ENCODE measurements at places on chromosomes 16 and 17. TPM values are rescaled to one million over a fixed set of nuclear protein-coding genes. Genes with fewer than 3 reads are reported as not detected.

- H3K36me3 ChIP-seq, result peaks cover 7% of the 10 kb centered on the region
- H3K4me3 ChIP-seq, result peak overlapping the region; percentile 88
- peak; percentile 86 for DNase-seq
- no peaks in the 10 kb centered on the region for H3K27me3 ChIP-seq
Measured at GRCh38 chr17:18261146-18261515, 669 bp downstream of the MIEF2 start.

- H3K27ac ChIP-seq, result no peak overlapping the region
- H3K4me3 ChIP-seq, result no peak overlapping the region
- no peaks in the 10 kb centered on the region for H3K36me3 ChIP-seq
- H3K27me3 ChIP-seq, result no peaks in the 10 kb centered on the region
- no peaks in the 10 kb centered on the region for H3K4me1 ChIP-seq
Measured at GRCh38 chr17:44608727-44609435, 47.4 kb upstream of the MEIOC start.

GRCh38 chr16:11038777-11039176 lies 94.4 kb downstream of the CLEC16A start:
- peaks cover 52% of the 10 kb centered on the region for H3K36me3 ChIP-seq
- no peaks in the 10 kb centered on the region for H3K27me3 ChIP-seq
- no peak for DNase-seq
- no peak overlapping the region for H3K27ac ChIP-seq
- no peak overlapping the region for H3K4me3 ChIP-seq

DNA sequence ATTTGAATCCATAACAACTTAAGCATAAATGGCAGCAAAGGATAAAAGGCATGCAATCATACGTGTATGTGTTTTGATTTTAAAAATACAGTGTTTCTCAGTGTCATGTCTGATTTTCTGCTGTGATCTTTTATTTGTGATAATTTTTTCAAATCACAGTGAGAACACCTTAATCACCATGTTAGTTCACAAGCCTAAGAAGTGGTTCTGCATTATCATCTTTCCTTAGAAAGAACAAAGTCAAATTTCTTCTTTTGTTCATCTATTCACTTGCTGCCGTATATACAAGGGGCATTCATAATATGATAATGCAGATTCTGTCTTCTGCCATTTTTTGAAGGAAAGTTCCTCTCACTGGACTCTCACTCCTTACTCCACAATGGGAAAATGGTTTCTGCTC lies 33.3 kb upstream of the ABCA9 start:
- no peaks in the 10 kb centered on the region for H3K27me3 ChIP-seq
- H3K4me3 ChIP-seq, result no peak overlapping the region
- H3K27ac ChIP-seq, result no peak overlapping the region
- peaks cover 47% of the 10 kb centered on the region for H3K36me3 ChIP-seq
- H3K4me1 ChIP-seq, result no peaks in the 10 kb centered on the region

DNA sequence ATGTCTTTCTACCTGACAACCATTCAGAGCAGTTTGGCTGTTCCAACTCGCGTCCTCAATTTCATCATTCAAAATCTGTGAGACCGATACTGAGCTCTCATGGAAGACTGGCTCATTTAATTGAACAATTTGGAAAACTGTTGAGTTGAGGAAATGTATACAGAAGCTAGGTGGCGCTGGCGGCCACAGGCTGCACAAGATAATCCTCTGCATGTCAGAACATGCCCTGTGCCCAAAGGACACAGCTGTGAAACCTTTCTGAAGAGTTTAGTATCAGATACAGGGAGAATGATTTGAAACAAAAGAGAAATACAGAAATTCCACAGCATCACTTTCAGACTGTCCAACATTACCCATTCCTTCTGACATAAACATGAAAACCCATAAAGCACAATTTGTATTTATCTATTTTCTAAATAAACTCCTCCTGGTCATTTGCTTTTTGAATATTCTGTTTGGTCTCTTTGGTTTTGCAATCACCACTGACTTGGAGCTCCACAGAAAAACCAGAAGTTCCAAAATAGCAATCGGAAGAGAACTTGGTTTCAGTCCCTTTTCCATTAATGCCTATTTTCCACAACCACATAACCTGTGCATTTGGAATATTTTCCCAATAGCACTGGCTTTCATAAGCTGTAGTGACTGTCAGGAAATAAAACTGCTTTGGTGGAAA lies 192.8 kb downstream of the MAP2K6 start:
- H3K4me3 ChIP-seq, result no peak overlapping the region
- no peaks in the 10 kb centered on the region for H3K27me3 ChIP-seq
- peak overlapping the region; percentile 64 for H3K27ac ChIP-seq
- DNase-seq, result peak; percentile 65
- H3K4me1 ChIP-seq, result peaks cover 33% of the 10 kb centered on the region
- no peaks in the 10 kb centered on the region for H3K36me3 ChIP-seq

GRCh38 chr17:42313773-42314566 lies 25.7 kb downstream of the STAT5A start:
- H3K27me3 ChIP-seq, result no peaks in the 10 kb centered on the region
- H3K4me1 ChIP-seq, result peaks cover 60% of the 10 kb centered on the region
- H3K4me3 ChIP-seq, result no peak overlapping the region
- no peak for DNase-seq
- peak overlapping the region; percentile 58 for H3K27ac ChIP-seq

GRCh38 chr17:47702391-47702995 lies 8.5 kb downstream of the TBKBP1 start:
- no peaks in the 10 kb centered on the region for H3K27me3 ChIP-seq
- H3K27ac ChIP-seq, result no peak overlapping the region
- H3K36me3 ChIP-seq, result no peaks in the 10 kb centered on the region
- no peak for DNase-seq
- no peak overlapping the region for H3K4me3 ChIP-seq
- H3K4me1 ChIP-seq, result peaks cover 28% of the 10 kb centered on the region

DNA sequence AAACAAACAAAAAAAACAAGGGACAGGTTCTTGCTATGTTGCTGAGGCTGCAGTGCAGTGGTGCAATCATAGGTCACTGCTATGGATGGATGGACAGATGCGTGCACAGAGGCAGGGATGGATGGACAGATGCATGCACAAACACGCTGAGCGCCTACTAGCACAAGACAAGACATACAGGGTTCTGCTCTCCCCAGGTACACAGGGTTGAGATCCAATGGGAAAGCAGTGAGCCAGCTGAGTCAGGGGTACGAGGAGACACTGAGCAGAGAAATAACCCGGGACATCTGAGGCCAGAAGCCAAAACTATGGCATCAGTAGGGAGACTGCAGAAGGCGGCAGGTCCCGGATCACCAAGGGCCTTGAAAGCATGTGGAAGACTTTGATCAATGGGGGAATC lies 6.2 kb downstream of the IL32 start:
- no peak overlapping the region for H3K4me3 ChIP-seq
- no peaks in the 10 kb centered on the region for H3K36me3 ChIP-seq
- H3K4me1 ChIP-seq, result peaks cover 9% of the 10 kb centered on the region
- H3K27ac ChIP-seq, result peak overlapping the region; percentile 20
- no peak for DNase-seq
- H3K27me3 ChIP-seq, result no peaks in the 10 kb centered on the region

- H3K27ac ChIP-seq, result peak within 1 kb of the TSS; percentile 99
- no peaks in the 10 kb centered on the region for H3K27me3 ChIP-seq
- peak; percentile 73 for DNase-seq
- peaks cover 43% of the 10 kb centered on the region for H3K4me1 ChIP-seq
Measured at GRCh38 chr16:46747777-46748651, at the start of gene MYLK3. Gene MYLK3 (minus strand): TSS chr16:46748344. CDS start chr16:46748193, 151 bp downstream.

DNA sequence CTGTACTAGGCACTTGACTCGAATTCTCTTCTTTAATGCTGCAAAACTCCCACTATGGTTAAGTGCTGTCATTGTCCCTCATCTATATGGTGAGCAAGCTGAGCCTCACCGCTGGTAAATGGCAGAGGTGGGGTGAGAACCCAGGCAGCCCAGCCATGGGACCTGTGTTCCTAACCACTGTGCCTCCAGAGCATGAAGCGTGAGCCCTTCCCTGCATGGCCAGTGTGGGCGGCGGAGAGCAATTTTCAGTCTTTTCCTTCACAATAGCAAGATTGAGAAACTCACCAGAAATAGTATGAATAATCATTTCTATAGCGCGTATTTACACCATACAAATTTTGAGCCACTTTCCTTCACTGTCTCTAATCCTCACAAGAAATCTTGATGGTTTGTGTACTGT lies 9.2 kb downstream of the BFAR start:
- peaks cover 4% of the 10 kb centered on the region for H3K4me1 ChIP-seq
- H3K27ac ChIP-seq, result no peak overlapping the region
- H3K4me3 ChIP-seq, result no peak overlapping the region
- DNase-seq, result no peak
- H3K27me3 ChIP-seq, result no peaks in the 10 kb centered on the region

GRCh38 chr16:12750554-12750918 lies 53.2 kb downstream of the CPPED1 start:
- no peaks in the 10 kb centered on the region for H3K4me1 ChIP-seq
- no peak for DNase-seq
- no peak overlapping the region for H3K27ac ChIP-seq

GRCh38 chr17:76995387-76996105 lies 127.3 kb downstream of the MGAT5B start:
- no peaks in the 10 kb centered on the region for H3K36me3 ChIP-seq
- H3K4me3 ChIP-seq, result no peak overlapping the region
- no peaks in the 10 kb centered on the region for H3K4me1 ChIP-seq
- DNase-seq, result no peak
- H3K27me3 ChIP-seq, result peaks cover 15% of the 10 kb centered on the region
- no peak overlapping the region for H3K27ac ChIP-seq

- no peak overlapping the region for H3K4me3 ChIP-seq
- no peaks in the 10 kb centered on the region for H3K36me3 ChIP-seq
- H3K27me3 ChIP-seq, result no peaks in the 10 kb centered on the region
- DNase-seq, result no peak
Measured at GRCh38 chr16:85711982-85712587, 23.3 kb upstream of the GINS2 start.

DNA sequence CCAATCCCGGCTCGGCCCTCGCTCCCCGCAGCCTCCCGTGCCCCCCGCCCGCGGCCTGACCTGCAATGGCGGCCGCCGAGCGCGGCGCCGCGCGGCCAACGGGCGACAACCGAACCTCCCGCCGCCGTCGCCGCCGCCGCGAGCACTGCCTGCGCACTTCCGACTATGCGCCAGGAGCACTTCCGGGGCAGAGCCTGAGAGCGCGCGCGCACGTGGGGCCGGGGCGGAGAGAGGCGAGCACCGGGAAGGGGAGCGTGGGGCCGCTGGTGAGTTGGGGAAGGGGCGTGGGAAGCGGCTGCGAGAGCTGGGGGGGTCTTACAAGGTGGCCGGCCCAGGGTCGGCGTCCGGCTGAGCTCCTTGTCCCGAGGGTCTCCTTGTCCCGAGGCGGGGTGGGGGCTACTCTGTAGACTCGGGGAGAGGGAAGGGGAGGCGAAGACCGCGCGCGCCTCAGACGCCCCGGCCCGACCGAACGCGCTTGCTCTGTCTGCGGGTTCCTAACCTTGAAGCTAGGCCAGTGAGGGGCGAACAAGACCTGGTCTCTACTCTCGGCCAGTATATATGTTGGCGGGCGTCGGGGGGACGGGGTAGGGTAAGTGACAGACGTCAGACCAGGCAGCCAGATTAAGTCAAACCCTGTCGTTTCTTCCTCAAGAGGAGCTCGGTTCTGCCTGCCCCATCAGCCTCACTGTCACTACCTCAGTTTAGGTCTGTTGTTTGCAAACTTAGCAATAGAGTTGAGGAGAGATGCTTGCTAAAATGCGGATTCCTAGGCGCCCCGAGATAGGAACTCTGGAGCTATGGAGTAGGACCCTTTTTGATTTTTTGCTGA lies at the start of the genes CHTF8 and UTP4:
CHTF8 (minus strand) TSS at position 165 of the 829 bp plus-strand sequence. CDS start 11,130 bp downstream, outside the sequence.
UTP4 (plus strand) TSS at position 226 of the 829 bp plus-strand sequence. CDS start 811 bp downstream, outside the sequence.
- peak; percentile 87 for DNase-seq
- H3K27me3 ChIP-seq, result no peaks in the 10 kb centered on the region
- peaks cover 36% of the 10 kb centered on the region for H3K36me3 ChIP-seq
- peaks cover 23% of the 10 kb centered on the region for H3K4me1 ChIP-seq
- H3K27ac ChIP-seq, result peak within 1 kb of the TSS; percentile 91
- peak within 1 kb of the TSS; percentile 93 for H3K4me3 ChIP-seq

GRCh38 chr16:78681743-78682142 lies 582.3 kb downstream of the WWOX start:
- no peaks in the 10 kb centered on the region for H3K36me3 ChIP-seq
- H3K27ac ChIP-seq, result no peak overlapping the region
- no peak overlapping the region for H3K4me3 ChIP-seq
- peaks cover 32% of the 10 kb centered on the region for H3K4me1 ChIP-seq
- no peak for DNase-seq

- DNase-seq, result no peak
- no peaks in the 10 kb centered on the region for H3K27me3 ChIP-seq
- no peak overlapping the region for H3K4me3 ChIP-seq
- H3K4me1 ChIP-seq, result no peaks in the 10 kb centered on the region
- H3K27ac ChIP-seq, result no peak overlapping the region
- H3K36me3 ChIP-seq, result no peaks in the 10 kb centered on the region
Measured at GRCh38 chr17:3766779-3767178, 34.2 kb downstream of the ITGAE start.

DNA sequence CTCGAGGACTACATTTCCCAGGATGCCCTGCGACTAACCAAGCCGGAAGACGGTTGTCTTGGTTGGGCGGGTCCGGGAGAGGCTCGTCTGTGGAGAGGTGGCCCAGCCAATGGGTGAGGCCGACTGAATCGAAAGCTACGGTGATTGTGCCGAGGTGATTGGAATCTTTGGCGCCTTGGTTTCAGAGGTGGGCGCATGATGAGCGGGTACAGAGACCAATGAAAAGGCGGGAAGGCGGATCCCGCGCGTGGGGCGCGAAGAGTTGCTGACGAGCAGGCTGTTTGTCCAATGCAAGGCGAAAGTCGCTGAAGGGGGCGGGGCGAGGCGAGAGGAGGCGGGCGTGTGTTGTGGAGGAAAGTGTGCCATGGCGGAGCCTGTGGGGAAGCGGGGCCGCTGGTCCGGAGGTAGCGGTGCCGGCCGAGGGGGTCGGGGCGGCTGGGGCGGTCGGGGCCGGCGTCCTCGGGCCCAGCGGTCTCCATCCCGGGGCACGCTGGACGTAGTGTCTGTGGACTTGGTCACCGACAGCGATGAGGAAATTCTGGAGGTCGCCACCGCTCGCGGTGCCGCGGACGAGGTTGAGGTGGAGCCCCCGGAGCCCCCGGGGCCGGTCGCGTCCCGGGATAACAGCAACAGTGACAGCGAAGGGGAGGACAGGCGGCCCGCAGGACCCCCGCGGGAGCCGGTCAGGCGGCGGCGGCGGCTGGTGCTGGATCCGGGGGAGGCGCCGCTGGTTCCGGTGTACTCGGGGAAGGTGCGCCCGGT lies at the start of gene NFATC2IP:
NFATC2IP (plus strand) TSS at position 290 of the 762 bp plus-strand sequence; CDS start at position 365, 75 bp downstream.
- peak within 1 kb of the TSS; percentile 99 for H3K4me3 ChIP-seq
- H3K27me3 ChIP-seq, result no peaks in the 10 kb centered on the region
- DNase-seq, result peak; percentile 100
- H3K36me3 ChIP-seq, result peaks cover 35% of the 10 kb centered on the region
- peak within 1 kb of the TSS; percentile 89 for H3K27ac ChIP-seq

GRCh38 chr16:15775663-15776304 lies 81.0 kb downstream of the MYH11 start:
- H3K4me3 ChIP-seq, result no peak overlapping the region
- no peaks in the 10 kb centered on the region for H3K36me3 ChIP-seq
- no peak for DNase-seq

The CES5A gene
- total RNA-seq, result 0.57 TPM

The MYH1 gene
- total RNA-seq, result not detected

The TP53TG3 gene
- total RNA-seq, result not detected

The SLC5A11 gene
- total RNA-seq, result not detected

The DUSP3 gene
- total RNA-seq, result 320 TPM

The PLCG2 gene
- 5.4 TPM for total RNA-seq

The TENT4B gene
- total RNA-seq, result 4.4 TPM

The RNF222 gene
- not detected for total RNA-seq

The SRCIN1 gene
- total RNA-seq, result 1.2 TPM

The PLA2G10 gene
- not detected for total RNA-seq

Measured in heart right ventricle (tissue), 16 donors.